PC-9 (cell line): ENCODE measurements at places on chromosomes 16 and 17.
A peak's percentile ranks its signal among the peaks of the same experiment; 100 is the strongest.

- DNase-seq = peak; percentile 72
- H3K27me3 ChIP-seq = no peaks in the 10 kb centered on the region
- peak within 1 kb of the TSS; percentile 94 for H3K4me3 ChIP-seq
- peak within 1 kb of the TSS; percentile 33 for H3K27ac ChIP-seq
- H3K36me3 ChIP-seq = no peaks in the 10 kb centered on the region
- 0 out of 2 replicates have a peak, but pooled peaks cover 5% of the 10 kb centered on the region for H3K4me1 ChIP-seq
Measured at GRCh38 chr16:3187798-3188674, at the start of gene OR1F1. TSS of gene OR1F1 (plus strand) at chr16:3188204.

- no peaks in the 10 kb centered on the region for H3K36me3 ChIP-seq
- H3K27ac ChIP-seq = peak overlapping the region; percentile 86
- DNase-seq = peak; percentile 90
- H3K4me3 ChIP-seq = no peak overlapping the region
Measured at GRCh38 chr17:65064452-65065019, 8.0 kb upstream of the GNA13 start.

- no peaks in the 10 kb centered on the region for H3K4me1 ChIP-seq
- no peaks in the 10 kb centered on the region for H3K27me3 ChIP-seq
- H3K4me3 ChIP-seq = no peak overlapping the region
- H3K27ac ChIP-seq = no peak overlapping the region
- DNase-seq = no peak
- H3K36me3 ChIP-seq = peaks cover 43% of the 10 kb centered on the region
Measured at GRCh38 chr16:27334192-27334764, 20.5 kb downstream of the IL4R start.

- H3K4me3 ChIP-seq = no peak overlapping the region
- H3K27me3 ChIP-seq = 0 out of 2 replicates have a peak, but pooled peaks cover 18% of the 10 kb centered on the region
- H3K27ac ChIP-seq = no peak overlapping the region
- no peaks in the 10 kb centered on the region for H3K36me3 ChIP-seq
Measured at GRCh38 chr17:34015253-34015652, 239.8 kb upstream of the CCL2 start.

DNA sequence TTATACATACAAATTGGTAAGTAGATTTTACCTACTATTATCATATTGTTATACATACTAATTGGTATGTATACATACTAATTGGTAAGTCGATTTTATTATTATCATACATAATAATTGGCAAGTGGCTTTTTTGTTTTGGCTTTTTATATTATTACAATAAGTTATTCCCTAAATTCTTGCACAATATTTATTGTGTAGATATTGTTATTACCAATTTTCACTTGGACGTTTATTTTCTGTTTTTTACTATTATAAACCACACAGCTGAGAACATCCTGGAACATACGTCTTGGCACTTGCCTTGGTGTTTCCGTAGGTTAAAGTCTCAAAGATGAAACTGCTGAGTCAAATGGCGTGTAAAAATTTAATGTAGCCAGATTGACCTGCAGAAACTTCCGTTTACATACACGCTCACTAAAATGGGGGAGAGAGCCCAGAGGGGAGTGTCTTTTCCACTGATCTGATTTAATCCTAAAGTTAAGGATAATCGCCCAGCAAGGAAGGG, 18.9 kb downstream of the GNGT2 start:
- DNase-seq = no peak
- H3K27ac ChIP-seq = peak overlapping the region; percentile 87
- H3K27me3 ChIP-seq = no peaks in the 10 kb centered on the region
- peaks cover 12% of the 10 kb centered on the region for H3K4me1 ChIP-seq
- H3K4me3 ChIP-seq = peak overlapping the region; percentile 74
- H3K36me3 ChIP-seq = no peaks in the 10 kb centered on the region

DNA sequence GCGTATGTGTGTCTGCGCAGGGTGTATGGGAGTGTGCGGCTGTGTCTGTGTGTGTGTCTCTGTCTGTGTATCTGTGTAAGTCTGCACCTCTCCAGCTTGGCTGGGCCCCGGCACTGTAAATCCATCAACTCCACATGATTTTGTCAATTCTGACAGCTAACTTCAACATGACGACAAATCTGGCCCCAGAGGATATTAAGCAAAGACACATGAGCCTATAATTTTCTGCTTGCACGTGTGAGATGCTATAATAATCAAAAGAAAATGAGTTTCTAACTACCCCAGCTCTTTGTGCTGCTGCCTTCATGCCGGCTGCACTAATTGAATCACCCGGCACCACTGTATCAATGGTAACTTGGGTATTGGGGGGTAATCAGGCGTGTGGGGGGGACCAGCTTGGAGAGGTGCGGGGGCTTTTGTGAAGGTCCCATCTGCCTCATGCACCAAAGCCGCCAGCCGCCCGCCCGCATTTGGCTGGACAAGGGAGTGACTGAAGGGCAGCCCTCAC, 57.6 kb upstream of the LHX1 start:
- H3K4me1 ChIP-seq = no peaks in the 10 kb centered on the region
- H3K4me3 ChIP-seq = no peak overlapping the region
- H3K27me3 ChIP-seq = no peaks in the 10 kb centered on the region
- DNase-seq = no peak
- no peaks in the 10 kb centered on the region for H3K36me3 ChIP-seq

DNA sequence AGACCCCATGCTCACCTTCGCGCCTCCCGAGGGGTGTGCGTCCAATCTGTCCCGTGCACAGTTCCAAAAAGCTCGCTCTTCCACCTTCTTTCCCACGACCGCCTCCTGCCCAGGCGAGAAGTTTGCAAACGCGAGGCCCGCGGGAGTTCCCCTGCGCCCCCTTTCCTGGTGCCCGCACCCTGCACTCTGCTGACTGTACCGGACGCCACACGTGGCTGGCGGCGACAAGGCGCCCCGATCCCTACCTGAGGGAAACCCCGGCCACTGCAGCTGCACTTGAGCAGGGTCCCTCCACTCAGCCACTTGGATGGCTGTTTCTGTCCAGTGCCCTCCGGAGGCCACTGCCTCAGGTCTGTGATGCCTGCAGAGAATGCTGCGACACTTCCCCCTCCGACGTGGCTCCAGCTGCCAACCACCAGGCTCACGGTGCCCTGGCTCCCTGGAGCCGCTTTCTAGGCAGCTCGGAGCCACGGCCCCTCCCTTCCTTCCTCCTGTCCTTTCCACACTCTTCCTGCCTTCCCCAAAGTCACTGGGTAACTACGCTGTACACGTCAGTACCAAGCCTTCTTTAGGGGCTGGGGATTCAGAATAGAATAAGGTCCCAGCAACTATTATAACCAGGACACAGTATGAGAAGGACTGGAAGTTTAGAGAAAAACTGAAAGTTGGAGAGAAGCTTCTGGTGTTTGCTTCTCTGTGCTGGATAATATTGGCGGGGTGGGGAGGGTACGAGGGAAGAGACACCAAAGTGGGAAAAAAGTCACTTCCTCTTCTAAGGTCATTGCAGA, at the start of gene MLKL:
MLKL (minus strand) TSS at position 425 of the 788 bp plus-strand sequence. CDS start 5,105 bp downstream, outside the sequence.
- H3K27ac ChIP-seq = peak within 1 kb of the TSS; percentile 74
- peak within 1 kb of the TSS; percentile 74 for H3K4me3 ChIP-seq
- H3K4me1 ChIP-seq = peaks cover 30% of the 10 kb centered on the region
- DNase-seq = peak; percentile 55
- H3K36me3 ChIP-seq = no peaks in the 10 kb centered on the region
- H3K27me3 ChIP-seq = no peaks in the 10 kb centered on the region

- no peaks in the 10 kb centered on the region for H3K36me3 ChIP-seq
- H3K27ac ChIP-seq = no peak overlapping the region
- no peak overlapping the region for H3K4me3 ChIP-seq
- H3K27me3 ChIP-seq = no peaks in the 10 kb centered on the region
- H3K4me1 ChIP-seq = peaks cover 5% of the 10 kb centered on the region
Measured at GRCh38 chr16:88854306-88855111, 2.2 kb downstream of the GALNS start.

GRCh38 chr16:70402916-70403659, 35.8 kb downstream of the ST3GAL2 start:
- H3K4me1 ChIP-seq = peaks cover 38% of the 10 kb centered on the region
- DNase-seq = no peak
- H3K27ac ChIP-seq = 0 out of 2 replicates have a peak overlapping the region, but pooled peaks have one; percentile 91
- no peaks in the 10 kb centered on the region for H3K36me3 ChIP-seq
- no peaks in the 10 kb centered on the region for H3K27me3 ChIP-seq

GRCh38 chr17:38861399-38861843, 7.9 kb upstream of the RPL23 start:
- H3K4me3 ChIP-seq = no peak overlapping the region
- H3K27ac ChIP-seq = no peak overlapping the region
- H3K27me3 ChIP-seq = no peaks in the 10 kb centered on the region
- no peak for DNase-seq
- H3K36me3 ChIP-seq = no peaks in the 10 kb centered on the region

- H3K27ac ChIP-seq = no peak overlapping the region
- no peaks in the 10 kb centered on the region for H3K36me3 ChIP-seq
- peaks cover 8% of the 10 kb centered on the region; the same call in 1 of the 2 replicates for H3K4me1 ChIP-seq
- H3K27me3 ChIP-seq = peaks cover 15% of the 10 kb centered on the region
- DNase-seq = no peak
Measured at GRCh38 chr16:87178177-87178863, 138.9 kb downstream of the C16orf95 start.

GRCh38 chr17:73045724-73046123, 46.8 kb downstream of the SLC39A11 start:
- no peaks in the 10 kb centered on the region for H3K27me3 ChIP-seq
- no peak overlapping the region for H3K27ac ChIP-seq
- H3K36me3 ChIP-seq = no peaks in the 10 kb centered on the region
- H3K4me1 ChIP-seq = no peaks in the 10 kb centered on the region

DNA sequence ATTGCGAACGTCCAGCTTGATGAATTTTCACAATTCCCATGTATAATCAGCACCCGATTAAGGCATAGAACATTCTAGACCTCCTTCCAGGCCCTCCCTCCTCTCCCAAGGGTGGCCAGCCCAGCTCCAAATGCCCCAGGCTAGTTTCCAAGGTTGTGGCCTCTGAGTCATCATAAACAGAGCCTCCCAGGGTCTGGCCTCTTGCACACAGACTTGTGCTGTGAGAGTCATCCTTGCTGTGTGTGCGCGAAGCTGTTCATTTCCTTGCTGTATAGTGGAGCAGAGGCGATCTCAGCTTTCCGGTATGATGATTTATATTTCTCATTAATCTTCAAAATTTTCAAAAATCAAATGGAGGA, 20.5 kb upstream of the JPH3 start:
- H3K27ac ChIP-seq = no peak overlapping the region
- H3K4me1 ChIP-seq = peaks cover 17% of the 10 kb centered on the region
- 0 out of 2 replicates have a peak overlapping the region, but pooled peaks have one; percentile 23 for H3K4me3 ChIP-seq

- no peak for DNase-seq
- H3K36me3 ChIP-seq = no peaks in the 10 kb centered on the region
- no peaks in the 10 kb centered on the region for H3K4me1 ChIP-seq
- no peak overlapping the region for H3K4me3 ChIP-seq
- H3K27ac ChIP-seq = no peak overlapping the region
Measured at GRCh38 chr17:67412032-67412431, 35.0 kb downstream of the PITPNC1 start.

DNA sequence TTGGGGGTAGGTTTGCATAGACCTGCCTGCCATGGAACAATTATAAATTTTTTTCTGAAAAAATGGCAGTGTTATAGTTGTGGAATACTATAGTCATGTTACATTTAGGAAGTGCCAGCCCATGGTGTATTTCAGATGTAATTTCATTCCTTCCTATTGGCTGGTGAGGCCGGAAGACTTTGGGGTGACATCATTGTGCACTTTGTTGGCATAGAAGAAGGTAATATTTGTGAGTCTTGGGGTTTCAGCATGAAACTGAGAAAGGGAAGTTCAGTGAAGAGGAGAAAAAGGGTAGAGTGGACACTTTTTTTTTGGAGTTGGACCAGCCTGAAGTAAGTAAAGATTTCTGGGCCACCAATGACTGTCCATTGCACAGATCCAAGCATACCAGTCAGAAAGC, 16.0 kb upstream of the HEATR6 start:
- H3K27ac ChIP-seq = no peak overlapping the region
- 0 out of 2 replicates have a peak, but pooled peaks cover 3% of the 10 kb centered on the region for H3K4me1 ChIP-seq
- H3K36me3 ChIP-seq = no peaks in the 10 kb centered on the region
- DNase-seq = no peak
- H3K4me3 ChIP-seq = no peak overlapping the region

- H3K4me1 ChIP-seq = peaks cover 6% of the 10 kb centered on the region; the same call in 1 of the 2 replicates
- H3K27ac ChIP-seq = no peak overlapping the region
- H3K4me3 ChIP-seq = no peak overlapping the region
- H3K27me3 ChIP-seq = no peaks in the 10 kb centered on the region
- DNase-seq = no peak
Measured at GRCh38 chr17:80221351-80222105, 1.3 kb downstream of the SLC26A11 start.

DNA sequence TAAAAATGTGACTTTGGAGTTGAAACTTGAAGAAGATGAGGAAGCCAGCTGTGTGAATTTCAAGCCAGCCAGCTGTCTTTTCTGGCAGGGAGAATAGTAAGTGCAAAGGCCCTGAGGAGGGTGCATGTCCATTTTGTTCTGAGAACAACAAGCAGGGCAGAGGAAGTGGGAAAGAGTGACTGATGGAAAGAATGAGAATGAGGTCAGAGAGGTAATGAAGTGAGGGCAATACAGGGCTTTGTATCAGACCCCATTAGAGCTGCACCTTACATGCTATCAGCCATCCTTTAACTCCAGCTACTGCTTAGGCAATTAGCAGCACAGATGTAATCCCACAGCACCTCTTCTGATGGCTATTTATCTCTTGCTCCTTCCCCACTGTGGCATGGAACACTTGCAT, 34.2 kb upstream of the ABCA5 start:
- no peak overlapping the region for H3K4me3 ChIP-seq

DNA sequence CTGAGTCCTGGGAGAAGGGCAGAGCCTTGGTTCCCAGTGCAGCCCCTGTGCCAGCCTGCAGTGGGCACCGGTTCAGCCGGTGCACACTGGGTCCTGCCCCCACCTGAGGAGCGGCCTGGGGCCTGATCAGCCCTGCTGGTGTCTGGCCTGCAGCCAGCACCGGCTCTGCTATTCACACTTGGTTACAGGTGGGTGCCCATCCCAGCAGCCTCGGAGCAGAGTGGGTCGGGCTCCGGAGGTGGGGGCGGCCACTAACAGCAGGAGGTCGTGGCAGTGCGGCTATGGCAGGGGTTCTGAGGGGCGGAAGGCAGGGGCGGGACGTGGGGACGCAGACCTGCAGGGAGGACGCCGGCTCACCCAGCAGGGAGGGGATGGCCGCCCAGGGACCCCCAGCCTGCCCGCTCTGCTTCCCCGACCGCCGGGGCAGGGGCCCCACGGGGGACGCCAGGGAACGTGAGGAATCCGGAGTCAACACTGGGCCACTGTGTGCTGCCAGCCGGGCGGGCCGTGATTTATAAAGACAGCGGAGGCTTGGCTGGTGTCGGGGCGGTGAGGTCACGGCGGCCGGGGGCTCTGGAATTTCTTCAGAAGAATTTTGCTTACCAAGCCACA, 20.3 kb downstream of the METRNL start:
- DNase-seq = peak; percentile 62
- peaks cover 24% of the 10 kb centered on the region for H3K4me1 ChIP-seq
- no peaks in the 10 kb centered on the region for H3K27me3 ChIP-seq
- H3K27ac ChIP-seq = no peak overlapping the region
